ENCODE measurements at places on chromosomes 5 and 9. TPM values are rescaled to one million over a fixed set of nuclear protein-coding genes. Genes with fewer than 3 reads are reported as not detected.

GRCh38 chr9:92607773-92608172 lies 62.2 kb downstream of the IPPK start:
- peaks cover 10% of the 10 kb centered on the region for H3K36me3 ChIP-seq
- H3K27me3 ChIP-seq: no peaks in the 10 kb centered on the region
- peak overlapping the region; percentile 34 for H3K4me3 ChIP-seq
- peaks cover 31% of the 10 kb centered on the region for H3K4me1 ChIP-seq
- peak overlapping the region; percentile 54 for H3K27ac ChIP-seq

DNA sequence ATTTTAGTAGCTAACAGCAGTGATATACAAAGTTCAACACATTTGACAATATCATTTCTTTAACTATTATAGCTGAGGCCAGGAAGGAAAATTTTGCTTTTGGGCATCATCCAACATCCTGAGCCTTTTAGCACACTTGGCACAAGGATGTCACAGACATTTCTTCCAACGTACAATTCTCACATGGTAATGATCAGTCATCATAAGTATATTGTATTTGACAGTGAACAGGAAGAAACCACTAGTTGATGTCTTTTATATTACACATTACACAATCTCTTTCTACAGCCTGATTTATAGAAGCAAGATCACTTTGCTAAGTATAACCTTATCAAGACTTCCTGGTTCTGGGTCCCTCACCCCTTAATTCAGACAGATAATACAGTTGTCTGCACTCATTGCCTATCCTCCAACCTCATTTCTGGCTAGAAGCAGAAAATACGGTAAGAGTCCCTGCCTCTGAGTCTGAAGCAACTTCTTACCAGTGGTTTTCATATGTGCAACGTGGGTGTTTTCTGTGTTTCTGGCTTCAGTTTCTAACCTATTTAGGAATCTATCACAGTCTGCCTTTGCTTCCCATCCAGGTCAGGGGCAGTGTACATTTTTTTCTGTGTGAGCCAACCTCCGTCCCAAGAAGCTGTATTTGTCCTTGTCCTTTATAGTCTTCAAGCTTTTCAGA lies 167.8 kb downstream of the PAM start:
- DNase-seq: no peak
- no peak overlapping the region for H3K27ac ChIP-seq
- H3K4me3 ChIP-seq: no peak overlapping the region
- peaks cover 24% of the 10 kb centered on the region for H3K4me1 ChIP-seq

DNA sequence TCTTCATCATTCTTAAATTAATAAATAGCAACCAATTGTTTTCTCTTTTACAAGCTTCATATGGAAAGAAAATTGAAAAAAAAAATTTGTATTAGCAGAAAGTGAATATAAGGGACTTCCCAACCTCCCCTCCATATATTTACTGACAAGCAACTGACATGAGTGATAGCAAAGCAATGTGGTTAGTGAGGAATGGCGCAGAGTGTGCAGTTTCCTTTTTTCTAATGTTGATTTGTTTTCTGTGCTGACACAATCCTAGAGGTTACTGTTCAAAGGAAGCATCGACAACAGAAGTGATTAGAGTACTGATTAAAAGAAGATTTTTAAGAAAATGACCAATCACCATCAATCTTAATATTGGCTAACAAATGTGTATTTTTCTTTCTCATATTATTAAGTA lies 1.7 kb upstream of the PTGER4 start:
- no peak overlapping the region for H3K27ac ChIP-seq
- no peak overlapping the region for H3K4me3 ChIP-seq
- no peak for DNase-seq
- no peaks in the 10 kb centered on the region for H3K36me3 ChIP-seq
- peaks cover 13% of the 10 kb centered on the region for H3K27me3 ChIP-seq
- H3K4me1 ChIP-seq: peaks cover 36% of the 10 kb centered on the region

GRCh38 chr5:10513501-10514442 lies 50.1 kb upstream of the ANKRD33B start:
- H3K4me1 ChIP-seq: peaks cover 25% of the 10 kb centered on the region
- no peaks in the 10 kb centered on the region for H3K27me3 ChIP-seq
- DNase-seq: peak; percentile 82

GRCh38 chr5:120151825-120152224 lies 312.3 kb upstream of the PRR16 start:
- H3K4me3 ChIP-seq: peak overlapping the region; percentile 49
- H3K27me3 ChIP-seq: no peaks in the 10 kb centered on the region
- H3K4me1 ChIP-seq: peaks cover 18% of the 10 kb centered on the region
- no peaks in the 10 kb centered on the region for H3K36me3 ChIP-seq

- no peaks in the 10 kb centered on the region for H3K36me3 ChIP-seq
- no peaks in the 10 kb centered on the region for H3K27me3 ChIP-seq
- no peak overlapping the region for H3K4me3 ChIP-seq
- DNase-seq: no peak
- no peak overlapping the region for H3K27ac ChIP-seq
- no peaks in the 10 kb centered on the region for H3K4me1 ChIP-seq
These were observed 225.0 kb downstream of the MLLT3 start for GRCh38 chr9:20397348-20397747.

DNA sequence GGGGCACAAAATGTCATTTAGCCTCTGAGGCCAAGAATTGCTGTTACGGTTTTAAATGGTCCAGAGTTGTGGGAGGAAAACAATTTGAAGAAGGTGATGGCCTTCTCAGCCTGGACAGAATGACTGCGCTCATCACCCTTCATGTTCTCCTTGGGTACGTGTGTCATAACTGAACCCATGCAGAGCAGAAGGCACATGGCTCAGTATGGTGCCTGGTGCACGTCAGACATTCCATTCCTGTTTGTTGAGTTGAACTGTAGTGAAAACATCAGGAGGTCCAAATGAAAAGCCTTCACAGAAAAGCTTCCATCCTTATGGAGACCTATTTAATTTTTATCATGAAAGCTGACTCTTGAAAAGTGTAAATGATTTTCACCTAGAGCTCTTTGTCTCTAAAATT lies 133.2 kb downstream of the CFAP90 start:
- H3K4me3 ChIP-seq: no peak overlapping the region
- DNase-seq: peak; percentile 6
- H3K36me3 ChIP-seq: no peaks in the 10 kb centered on the region

DNA sequence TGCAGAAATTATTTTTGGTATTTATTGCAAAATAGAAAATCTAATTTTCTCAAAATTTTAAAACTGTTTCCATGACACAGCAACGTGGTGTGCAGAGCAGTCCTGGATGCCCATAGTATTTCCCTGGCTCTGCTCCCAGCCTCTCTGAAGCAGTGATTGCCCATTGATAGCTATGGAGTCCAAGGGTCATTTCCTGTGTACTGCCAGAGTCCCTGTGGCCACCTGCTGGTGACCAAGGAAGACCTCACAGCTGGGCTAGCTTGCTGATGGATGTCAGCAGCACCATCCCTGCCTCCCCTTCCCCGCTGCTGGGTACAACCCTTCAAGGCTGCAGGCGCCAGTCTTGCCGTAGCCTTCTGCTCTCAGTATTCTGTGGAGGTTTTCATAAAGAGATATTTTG lies 184.1 kb downstream of the DIRAS2 start:
- no peak for DNase-seq
- H3K27ac ChIP-seq: no peak overlapping the region
- H3K27me3 ChIP-seq: no peaks in the 10 kb centered on the region
- H3K36me3 ChIP-seq: no peaks in the 10 kb centered on the region
- no peak overlapping the region for H3K4me3 ChIP-seq

GRCh38 chr5:106768392-106768791 lies 902.3 kb downstream of the EFNA5 start:
- H3K36me3 ChIP-seq: no peaks in the 10 kb centered on the region
- H3K4me3 ChIP-seq: no peak overlapping the region
- DNase-seq: no peak
- no peaks in the 10 kb centered on the region for H3K27me3 ChIP-seq

ST8SIA4 gene
- polyA plus RNA-seq: not detected

INSL6 gene
- polyA plus RNA-seq: not detected

PCDHGA1 gene
- polyA plus RNA-seq: 0.63 TPM
